ENCODE measurements at places on chromosomes 3 and 15.

GRCh38 chr3:124178531-124178930, 186.6 kb upstream of the ROPN1 start:
- DNase-seq: no peak

DNA sequence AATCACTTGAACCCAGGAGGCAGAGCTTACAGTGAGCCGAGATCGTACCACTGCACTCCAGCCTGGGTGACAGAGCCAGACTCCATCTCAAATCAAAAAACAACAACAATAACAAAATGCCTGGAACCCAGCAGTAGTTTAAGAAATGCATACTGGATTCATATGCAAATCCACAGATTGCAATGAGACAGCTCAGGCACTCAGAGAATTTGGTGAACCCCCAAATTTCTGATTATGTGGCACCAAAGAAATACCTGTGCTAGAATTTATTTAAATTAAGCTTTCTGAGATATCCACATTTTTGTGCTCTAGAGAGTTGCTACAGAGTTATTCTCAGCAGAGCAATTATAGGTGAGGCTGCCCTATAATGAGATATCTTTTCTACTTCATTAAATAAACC, 29.7 kb downstream of the SPATA16 start:
- DNase-seq: no peak

DNA sequence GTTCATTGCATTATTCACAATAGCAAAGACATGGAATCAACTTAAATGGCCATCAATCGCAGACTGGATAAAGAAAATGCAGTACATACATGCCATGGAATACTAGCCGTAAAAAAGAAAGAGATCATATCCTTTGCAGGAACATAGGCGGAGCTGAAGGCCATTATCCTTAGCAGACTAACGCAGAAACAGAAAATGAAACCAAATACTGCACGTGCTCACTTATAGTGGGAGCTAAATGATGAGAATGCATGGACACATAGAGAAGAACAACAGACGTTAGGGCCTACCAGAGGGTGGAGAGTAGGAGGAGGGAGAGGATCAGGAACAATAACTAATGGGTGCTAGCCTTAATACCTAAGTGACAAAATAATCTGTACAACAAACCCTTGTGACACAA, 57.9 kb downstream of the RASA2 start:
- no peak for DNase-seq

DNA sequence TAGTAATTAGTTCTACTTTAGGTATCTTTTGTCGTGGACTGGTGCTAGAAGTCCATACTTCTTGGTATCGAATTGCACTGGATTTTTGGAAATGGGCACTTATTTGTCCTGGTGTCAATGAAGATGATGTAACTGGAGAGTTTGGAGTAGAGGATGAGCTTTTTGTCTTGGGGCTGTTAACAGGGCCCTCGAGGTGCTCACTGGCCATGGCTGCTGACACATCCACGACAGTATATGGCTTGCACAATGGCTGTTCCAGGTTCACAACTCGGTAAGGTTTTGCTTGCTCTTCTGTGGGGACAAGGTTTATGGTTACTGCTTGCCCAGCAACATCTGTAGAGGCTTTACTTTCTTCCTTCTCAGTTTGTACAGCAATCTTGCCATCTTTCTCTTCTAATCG, 109.4 kb upstream of the TSPAN3 start:
- no peak for DNase-seq

DNA sequence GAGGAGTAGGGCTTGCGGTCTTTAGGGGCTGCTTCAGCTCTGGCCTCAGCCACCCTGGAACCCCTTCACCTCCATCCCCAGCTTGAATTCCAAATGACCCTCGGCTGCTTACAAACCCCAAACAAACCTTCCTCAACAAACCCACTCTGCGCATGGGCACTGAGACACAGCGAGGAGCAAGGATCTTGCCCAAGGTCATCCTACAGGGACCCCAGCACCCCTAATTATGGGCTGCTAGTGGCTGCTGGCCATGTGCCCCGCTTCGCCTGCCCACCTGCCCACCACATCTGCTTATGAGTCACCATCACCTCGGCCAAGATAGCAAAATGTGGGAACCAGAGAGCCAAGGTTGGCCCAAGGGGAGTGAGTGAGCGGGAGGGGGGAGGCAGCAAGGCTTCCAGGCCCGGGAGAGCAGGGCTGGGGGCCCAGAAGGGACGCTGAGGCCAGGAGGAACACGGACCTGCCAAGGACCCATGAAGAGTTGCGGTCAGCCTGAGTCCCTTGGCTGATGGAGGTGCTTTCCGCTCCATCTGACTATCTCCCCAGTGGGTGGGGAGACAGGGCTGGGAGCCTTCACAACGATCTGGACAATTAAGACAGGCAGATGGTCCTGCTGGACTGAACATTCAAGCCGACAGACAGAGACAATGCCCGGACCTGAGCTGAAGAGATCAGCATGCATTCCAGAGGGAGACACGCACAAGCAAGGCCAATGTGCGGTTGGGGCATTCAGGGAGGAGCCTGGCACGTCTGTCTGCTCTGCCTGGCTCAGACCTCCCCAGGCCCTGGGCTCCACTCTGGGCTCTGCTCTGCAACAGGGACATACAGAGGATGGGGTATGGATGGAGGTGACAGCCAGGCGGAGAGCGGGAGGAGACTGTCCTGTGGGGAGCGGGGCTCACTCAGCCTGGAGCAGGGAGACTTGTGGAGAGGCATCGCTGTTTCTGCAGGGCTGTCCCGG, 10.8 kb upstream of the GRIP2 start:
- no peak for DNase-seq
